Left cardiac atrium (tissue), 4 donors: ENCODE measurements at places on chromosomes 11 and 22.

GRCh38 chr11:35280727-35281126 lies 138.6 kb downstream of the SLC1A2 start:
- DNase-seq = no peak

DNA sequence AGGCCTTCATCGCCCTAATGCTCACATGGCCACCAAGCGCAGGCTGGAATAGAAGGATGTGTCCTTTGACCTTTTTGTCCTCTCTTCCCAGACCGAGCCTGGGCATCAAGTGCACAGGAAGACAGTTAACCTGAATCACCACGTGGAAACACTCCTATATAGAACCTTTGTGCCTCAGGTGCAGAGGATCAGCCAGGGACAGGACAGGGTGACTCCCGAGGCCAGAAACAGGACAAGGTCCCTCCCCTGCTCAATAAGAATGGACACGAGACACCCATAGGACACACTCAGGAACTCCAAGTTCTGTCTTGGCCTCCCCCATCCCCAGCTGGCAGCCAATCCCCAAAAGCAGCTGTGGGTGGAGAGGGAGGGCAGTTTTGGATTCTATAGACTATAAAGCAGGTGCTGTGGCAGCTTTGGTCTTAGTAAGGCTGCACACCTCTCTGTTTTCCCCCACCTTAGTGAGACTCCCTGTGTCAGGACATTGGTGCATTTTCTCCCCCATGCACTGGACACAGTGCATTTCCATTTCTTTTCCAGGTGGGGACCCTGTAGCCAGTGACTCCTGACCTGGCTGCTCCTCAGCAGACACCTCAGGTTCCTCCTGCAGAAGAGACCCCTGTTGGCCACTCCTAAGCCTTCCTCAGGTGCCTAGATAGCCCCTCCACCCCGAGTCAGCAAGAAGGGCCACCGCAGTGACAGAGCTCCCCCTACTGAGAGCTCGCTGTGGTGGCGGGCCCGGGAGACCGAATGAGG lies 43.6 kb upstream of the POU2AF1 start:
- DNase-seq = no peak

GRCh38 chr22:47119181-47119580 lies 356.7 kb downstream of the TBC1D22A start:
- DNase-seq = no peak

- no peak for DNase-seq
Measured at GRCh38 chr11:70641369-70641768, 243.0 kb downstream of the CTTN start.

- no peak for DNase-seq
Measured at GRCh38 chr11:128458321-128458720, 129.0 kb downstream of the ETS1 start.

GRCh38 chr11:123196060-123196714 lies 1.1 kb upstream of the CLMP start:
- DNase-seq = no peak

DNA sequence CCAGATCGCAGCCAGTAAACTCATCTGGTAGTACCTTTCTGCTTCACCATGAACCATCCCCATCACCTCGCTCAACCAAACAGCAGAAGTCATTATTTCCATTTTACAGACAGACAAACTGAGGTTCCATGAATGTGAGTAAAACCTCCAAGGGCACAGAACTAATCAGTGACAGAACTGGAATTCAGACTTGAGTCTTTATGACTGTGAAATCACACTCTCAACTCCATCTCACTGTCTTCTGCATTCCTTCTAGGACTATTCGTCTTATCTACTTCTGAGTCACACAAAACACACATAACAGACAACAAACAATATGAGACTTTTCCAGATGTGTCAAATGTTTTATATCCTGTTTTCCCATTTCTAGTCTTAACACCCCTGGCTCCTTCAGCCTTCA lies 9.3 kb upstream of the NUP50 start:
- no peak for DNase-seq

DNA sequence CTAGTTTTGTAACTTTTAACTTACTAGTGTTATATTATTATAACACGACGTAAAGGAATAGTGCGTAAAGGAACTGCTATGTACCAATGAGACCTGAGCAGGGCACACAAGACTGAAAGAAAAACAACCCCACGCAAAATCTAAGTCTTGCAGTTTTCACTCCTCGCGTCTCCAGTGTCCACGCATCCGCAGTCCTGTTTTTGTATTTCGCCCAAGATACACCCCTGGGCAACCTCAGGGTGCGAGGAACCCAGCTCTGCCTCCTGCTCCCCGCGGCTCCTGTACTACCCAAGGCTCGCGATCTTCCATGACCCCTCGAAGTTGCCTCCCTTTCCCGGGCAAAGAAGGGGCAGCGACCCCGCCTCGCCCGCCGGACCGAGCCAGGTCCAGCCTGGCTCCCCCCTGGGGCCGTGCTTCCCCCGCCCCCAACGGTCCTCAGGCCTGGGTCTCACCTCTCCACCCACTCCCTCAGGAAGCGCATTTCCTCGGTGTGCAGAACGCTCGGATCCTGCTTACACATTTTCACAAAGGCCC lies 393 bp downstream of the ST13 start:
- peak; percentile 47 for DNase-seq

GRCh38 chr11:94883878-94884277 lies 89.5 kb downstream of the CWC15 start:
- no peak for DNase-seq

DNA sequence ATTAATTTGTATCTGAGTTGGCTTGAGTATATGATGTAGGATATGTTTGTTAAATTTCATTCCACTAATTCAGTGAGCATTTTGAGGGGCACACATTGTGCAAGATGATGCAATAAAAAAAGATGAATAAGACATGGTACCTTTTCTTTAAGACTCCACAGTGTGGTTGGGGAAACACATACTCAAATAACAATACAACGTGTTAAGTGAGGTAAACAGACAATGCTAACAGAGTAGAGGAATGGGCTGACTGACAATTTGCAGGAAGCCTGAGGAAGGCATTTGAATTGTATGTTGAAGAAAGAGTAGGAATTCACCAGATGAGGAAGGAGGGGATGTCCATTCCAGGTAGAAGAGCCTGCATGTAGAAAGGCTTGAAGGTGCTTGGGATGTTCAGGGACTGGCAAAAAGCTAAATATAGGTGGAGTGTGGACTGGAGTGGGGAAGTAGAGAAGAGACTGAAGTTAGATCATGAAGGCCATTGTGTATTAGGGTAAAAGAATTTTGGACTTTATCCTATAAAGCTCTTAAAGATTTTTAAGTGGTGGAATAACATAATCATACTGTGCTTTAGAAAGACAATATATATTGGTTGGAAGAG lies 6.8 kb downstream of the RNF169 start:
- no peak for DNase-seq

DNA sequence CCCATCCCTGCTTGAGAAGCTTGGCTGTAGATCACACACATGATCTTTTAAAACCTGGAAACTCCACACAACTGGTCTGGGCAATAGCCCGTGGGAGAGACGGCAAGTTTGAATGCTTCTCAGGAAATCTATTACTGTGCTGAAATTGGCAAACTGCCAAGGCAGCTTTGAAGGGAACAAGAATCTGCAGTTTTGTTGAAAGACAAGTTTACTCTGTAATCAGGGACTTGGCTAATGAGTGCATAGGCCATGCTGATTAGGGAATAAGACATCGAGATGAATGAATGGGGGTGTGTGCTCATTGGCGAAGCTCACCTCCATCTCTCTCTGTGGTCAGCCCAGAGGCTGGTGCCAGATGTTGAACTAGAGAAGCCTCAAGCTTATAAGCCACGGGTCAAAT lies 218.8 kb downstream of the HIPK3 start:
- no peak for DNase-seq

GRCh38 chr11:62857541-62857982 lies 18.2 kb upstream of the WDR74 start:
- no peak for DNase-seq

DNA sequence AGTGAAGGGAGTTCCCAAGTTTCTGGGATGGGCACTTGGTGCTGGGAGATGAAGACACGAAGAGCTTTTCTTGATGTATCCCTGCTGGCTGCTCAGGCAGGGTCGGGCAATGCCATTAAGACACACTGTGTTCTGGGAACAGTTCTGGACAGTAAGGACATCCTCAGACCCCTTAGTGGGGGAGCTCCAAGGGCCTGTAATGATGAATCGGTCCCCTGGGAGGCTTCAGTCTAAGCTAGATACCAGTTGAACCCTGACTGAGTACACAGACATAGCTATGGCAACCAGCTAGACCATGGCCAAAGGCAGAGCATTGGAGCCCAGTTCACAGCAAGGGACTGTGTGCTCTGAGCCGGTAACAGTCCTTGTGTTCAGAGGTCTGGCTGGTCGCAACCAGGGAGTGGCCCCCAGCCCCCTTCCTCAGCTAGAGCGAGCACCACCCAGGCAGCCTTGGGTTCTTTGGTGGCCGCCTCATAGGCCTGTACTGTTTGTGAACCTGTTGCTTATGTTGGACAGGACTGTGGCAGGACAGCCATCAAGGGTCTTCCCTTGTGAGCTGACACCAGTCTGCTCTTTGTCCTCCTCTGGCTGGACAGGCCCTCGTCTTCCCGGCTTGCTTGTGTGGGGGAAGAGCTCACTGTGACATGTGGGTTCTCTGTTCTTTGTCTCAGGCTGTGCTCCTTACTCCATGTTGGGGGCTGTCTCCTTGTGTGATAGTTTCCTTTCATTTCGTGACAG lies 25.0 kb downstream of the MED15 start:
- no peak for DNase-seq

DNA sequence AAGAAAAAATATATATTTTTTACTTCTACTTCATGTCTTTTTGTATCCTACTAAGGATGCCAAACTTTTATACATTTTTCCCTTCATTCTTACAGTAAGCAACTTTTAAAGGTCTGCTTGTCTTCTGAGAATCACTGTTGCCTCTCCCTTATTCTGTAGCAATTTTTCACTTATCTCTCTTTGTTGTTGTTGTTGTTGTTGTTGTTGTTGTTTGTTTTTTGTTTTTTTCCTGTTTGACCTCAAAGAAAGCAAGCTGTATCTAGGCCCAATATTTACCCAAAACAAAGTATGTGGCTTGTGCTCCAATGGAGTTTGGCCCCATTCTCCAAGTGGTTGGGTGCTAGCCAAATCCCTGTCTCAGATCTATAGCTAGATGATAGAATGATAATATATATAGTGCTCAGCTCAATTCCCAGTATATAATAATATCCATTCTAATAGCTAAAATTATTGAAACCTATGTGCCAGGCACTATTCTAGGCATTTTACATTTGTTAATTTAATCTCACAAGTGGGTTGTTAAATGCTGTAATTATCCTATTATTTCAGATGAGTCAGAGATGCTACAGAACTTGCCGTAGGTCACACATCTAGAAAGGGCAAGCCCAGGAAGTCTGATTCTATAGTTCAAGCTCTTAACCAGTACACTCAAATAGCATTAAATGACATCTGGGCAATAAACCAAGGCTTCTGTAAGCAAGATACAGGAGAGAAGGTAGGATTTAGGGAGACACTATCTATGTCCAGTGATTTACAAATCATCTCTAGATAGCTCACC lies 205.1 kb upstream of the PITPNB start:
- no peak for DNase-seq

- no peak for DNase-seq
Measured at GRCh38 chr11:68839911-68840641, 1.6 kb downstream of the CPT1A start.

- DNase-seq = peak; percentile 14
Measured at GRCh38 chr22:47132428-47132825, 370.0 kb downstream of the TBC1D22A start.

GRCh38 chr11:69080257-69080995 lies 31.7 kb downstream of the TPCN2 start:
- no peak for DNase-seq

GRCh38 chr22:44913198-44913983 lies 96.4 kb downstream of the PHF21B start:
- no peak for DNase-seq

DNA sequence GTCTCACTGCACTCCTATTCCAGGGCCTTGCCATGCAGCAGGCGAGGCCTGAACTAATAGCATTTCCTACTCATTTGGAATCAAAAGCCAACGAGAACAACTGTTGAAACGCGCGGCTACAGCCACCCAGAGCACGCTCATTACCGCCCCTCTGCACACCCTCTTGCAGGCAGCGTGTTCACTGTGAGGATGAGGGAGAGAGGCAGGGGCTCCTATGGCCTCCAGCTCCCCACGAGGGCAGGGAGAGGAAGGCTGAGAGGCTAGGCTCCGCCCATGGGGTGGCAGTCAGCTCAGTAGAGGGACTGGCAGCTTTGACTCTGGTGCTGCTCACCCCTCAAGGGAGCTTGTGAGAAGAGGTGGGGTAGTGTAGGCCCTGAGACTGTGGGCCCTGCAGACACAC lies 26.2 kb downstream of the LMO1 start:
- DNase-seq = no peak

- DNase-seq = no peak
Measured at GRCh38 chr11:386483-386882, 7.5 kb upstream of the PKP3 start.

GRCh38 chr22:19599626-19600243 lies 75.5 kb upstream of the CLDN5 start:
- no peak for DNase-seq

- DNase-seq = no peak
Measured at GRCh38 chr22:36022162-36022561, 6.5 kb downstream of the RBFOX2 start.

DNA sequence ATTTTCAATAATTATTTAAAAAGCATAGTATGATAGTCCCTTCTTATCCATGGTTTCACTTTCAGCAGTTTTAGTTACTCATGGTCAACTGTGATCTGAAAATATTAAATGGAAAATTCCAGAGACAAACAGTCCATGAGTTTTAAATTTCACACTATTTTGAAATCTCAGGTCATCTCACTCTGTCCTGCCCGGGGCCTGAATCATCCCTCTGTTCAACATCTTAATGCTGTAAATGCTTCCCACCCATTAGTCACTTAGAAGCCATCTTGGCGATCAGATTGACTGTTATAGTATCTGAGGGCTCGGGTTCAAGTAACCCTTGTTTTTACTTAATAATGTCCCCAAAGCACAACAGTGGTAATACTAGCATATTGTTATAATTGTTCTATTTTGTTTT lies 1509.3 kb downstream of the FAM181B start:
- no peak for DNase-seq

DNA sequence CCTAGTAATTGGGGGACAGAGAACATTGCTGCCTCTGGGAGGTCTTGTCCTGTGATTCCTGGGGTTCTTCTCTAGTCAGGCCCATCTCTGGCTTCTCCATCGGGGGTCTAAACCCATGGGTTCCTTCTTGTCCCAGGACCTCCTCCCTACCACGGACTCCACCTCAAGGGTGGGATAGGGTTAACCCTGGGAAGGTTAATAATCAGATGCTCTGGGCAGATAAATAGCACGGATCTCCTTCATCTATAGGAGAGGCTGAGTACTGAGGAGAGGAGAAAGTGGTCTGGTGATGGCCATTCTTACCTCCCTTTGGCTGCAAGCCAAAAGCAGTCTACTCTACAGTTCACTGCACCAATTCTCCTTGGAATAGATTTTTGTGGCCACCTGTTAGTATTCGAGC lies 10.5 kb downstream of the HEPHL1 start:
- DNase-seq = no peak

DNA sequence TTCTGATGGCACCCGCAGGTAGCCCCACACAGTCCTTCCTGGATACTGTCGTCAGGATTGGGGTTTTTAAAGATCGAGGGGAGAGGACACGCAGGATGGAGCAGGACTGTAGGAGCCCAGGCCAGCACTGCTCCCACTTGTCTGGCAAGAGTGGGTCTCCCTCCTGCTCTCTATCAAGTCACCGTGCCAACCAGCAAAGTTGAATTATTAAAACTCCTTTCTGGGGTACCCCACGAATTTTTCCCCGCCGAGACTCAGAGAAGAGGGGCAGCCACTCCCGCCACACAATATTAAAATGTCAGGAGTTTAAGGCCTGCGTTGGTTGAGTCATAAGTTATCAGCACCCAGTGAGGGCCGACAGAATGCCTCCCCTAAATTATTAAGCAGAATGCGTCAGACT lies 10.1 kb downstream of the LMO1 start:
- no peak for DNase-seq

- DNase-seq = no peak
Measured at GRCh38 chr11:77806993-77807392, 13.5 kb downstream of the RSF1 start.
